ENCODE measurements at places on chromosomes 7 and 10.

GRCh38 chr7:55140941-55141278 is 122.1 kb downstream of the EGFR start:
- DNase-seq: no peak

GRCh38 chr10:5666008-5666840 is at the start of gene ASB13:
TSS of gene ASB13 (minus strand) at chr10:5666595. CDS start at chr10:5666551, 44 bp downstream.
- DNase-seq: peak; percentile 63

DNA sequence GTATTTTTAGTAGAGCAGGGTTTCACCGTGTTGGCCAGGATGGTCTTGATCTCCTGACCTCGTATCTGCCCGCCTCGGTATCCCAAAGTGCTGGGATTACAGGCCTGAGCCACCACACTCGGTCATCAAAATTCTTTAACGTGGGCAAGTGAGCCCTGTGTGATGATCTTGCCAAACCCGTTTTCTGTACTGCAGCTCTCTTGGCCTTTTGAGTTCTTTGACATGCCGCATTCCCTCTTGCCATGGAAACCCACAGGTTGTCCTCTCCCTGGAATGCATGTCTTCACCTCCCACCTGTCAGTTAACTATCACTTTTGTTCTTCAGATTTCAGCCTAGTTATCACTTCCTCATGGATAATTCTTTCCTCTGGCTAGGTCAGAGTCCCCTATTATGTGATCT is 5.0 kb downstream of the NUP205 start:
- no peak for DNase-seq

GRCh38 chr10:30977385-30977784 is 54.3 kb downstream of the ZNF438 start:
- DNase-seq: no peak

DNA sequence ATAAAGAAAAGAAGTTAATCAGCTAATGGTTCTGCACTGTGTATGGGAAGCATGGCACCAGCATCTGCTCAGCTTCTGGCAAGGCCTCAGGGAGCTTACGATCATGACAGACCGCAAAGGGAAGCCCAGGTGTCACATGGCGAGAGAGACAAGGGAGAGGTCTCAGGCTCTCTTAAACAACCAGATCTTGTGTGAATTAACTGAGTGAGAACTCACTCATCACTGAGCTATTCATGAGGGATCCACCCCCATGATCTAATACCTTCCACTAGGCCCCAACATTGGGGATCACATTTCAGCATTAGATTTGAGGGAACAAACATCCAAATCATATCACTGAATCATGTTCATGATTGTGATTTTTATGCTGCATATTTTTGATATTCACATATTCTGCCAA is 5.8 kb downstream of the USP54 start:
- no peak for DNase-seq

DNA sequence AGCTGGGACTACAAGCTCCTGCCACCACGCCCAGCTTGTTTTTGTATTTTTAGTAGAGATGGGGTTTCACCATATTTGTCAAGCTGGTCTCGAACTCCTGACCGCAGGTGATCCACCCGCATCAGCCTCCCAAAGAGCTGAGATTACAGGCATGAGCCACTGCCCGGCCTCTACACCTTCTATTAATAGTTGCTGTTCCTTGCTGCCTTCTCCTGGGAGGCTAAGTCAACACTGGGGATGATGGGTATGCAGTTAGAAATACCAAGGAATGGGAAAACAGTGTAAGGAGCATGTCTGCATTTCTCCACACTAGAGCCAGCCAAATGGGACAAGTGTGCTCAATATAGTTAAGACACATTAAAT is 97.3 kb upstream of the PDLIM1 start:
- no peak for DNase-seq

- DNase-seq: no peak
These were observed 62.4 kb upstream of the WAPL start for GRCh38 chr10:86583983-86584382.

GRCh38 chr10:23314835-23315239 is 29.8 kb downstream of the C10orf67 start:
- DNase-seq: no peak

GRCh38 chr7:139441961-139442360 is 41.5 kb downstream of the KLRG2 start:
- no peak for DNase-seq

DNA sequence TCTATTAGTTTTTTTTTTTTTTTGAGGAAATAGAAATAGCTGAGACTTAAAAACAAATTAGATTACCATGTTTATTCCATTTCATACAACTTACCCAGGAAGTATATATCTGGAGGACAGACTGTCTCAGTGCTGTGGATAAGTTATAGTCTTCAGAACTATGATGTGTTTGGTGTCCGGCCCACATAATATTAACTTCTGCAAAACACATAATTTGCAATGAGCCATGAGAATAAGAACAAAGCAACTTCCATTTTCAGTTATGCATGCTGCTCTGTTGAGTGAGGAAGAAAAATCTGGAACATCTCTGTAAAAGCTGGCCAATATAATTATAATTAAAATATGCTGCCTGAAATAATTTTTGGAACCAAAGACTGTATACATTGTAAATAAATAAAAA is 130.9 kb downstream of the AGMO start:
- no peak for DNase-seq

- no peak for DNase-seq
These were observed 32.1 kb upstream of the CALN1 start for GRCh38 chr7:72444026-72444776.

DNA sequence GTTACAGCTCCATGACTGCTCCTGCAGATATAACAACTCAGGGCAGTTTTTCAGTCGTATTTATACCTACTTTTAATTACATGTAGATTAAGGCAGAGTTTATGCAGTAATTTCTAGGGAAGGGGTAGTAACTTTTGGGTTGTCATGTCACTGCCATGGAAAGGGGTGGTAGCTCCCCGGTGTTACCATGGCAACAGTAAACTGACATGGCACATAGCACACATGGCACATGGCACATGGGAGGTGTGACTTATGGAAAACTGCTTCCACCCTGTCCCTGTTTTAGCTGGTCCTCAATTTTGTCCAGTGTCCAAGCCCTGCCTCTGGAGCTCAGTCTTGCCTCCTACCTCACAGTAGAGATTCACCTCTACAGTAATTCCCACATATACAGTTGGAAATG is 3.9 kb upstream of the TOMM7 start:
- DNase-seq: no peak

DNA sequence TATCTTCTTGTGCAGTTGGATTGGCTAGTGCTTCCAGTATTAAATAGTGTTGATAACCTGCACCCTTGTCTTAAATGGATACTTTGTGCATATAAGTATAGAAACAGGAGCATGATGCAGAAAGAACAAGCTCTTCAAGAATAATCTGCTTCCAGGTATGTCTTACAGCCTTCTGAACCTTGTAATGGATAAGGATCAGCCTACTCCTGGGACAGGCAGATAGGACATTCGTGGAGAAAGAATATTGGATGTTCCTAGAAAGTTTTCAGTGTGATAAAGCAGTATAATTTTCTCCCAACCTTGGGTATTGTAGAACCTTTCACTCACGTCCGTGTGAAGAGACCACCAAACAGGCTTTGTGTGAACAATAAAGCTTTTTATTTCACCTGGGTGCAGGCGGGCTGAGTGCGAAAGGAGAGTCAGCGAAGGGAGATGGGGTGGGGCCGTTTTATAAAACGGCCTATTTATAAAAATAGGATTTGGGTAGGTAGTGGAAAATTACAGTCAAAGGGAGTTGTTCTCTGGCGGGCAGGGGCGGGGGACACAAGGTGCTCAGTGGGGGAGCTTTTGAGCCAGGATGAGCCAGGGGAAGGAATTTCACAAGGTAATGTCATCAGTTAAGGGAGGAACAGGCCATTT is 27.2 kb downstream of the C1GALT1 start:
- no peak for DNase-seq

DNA sequence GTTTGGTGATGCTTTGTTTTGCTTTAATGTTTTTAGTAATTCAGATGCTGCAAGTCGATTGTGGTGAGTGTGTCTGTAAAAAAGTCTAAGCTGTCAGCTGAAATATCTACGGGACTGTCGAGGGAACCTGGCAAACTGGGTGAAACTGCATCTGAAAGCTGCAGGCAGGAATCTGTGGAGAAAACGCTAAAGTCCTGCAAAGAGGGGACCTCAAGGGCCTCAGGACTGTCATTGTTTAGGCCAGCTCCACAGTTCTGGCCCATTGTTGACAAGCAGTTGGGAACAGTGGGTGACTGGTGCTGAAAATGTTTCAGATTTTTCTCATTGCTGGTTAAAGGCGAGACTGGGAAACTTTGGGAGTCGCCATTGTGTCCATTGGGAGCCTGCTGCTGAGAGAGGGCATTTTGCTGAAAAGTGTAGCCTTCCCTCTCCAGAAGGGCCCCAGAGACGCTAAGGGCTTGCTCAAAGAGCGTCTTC is 1.8 kb downstream of the HOXA2 start:
- no peak for DNase-seq

DNA sequence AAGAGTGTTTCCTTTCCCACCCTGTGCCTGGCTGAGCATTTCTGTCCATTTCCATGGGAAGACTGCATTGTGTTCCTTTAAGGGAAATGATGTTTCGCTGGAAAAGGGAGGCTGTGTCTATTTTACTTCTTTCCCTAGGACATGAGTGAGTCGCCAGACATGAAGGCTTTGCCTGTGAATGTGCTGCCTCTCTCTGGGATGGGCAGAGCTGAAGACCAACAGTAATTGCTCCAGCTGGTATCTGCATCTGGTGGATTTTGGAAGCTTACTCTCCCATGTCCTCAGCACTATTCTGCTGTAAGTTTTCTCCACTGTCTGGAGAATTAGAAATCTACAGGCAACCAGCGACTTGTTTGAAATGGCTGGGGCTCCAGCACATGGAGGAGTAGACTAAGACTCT is 264.6 kb upstream of the BMPER start:
- DNase-seq: no peak

DNA sequence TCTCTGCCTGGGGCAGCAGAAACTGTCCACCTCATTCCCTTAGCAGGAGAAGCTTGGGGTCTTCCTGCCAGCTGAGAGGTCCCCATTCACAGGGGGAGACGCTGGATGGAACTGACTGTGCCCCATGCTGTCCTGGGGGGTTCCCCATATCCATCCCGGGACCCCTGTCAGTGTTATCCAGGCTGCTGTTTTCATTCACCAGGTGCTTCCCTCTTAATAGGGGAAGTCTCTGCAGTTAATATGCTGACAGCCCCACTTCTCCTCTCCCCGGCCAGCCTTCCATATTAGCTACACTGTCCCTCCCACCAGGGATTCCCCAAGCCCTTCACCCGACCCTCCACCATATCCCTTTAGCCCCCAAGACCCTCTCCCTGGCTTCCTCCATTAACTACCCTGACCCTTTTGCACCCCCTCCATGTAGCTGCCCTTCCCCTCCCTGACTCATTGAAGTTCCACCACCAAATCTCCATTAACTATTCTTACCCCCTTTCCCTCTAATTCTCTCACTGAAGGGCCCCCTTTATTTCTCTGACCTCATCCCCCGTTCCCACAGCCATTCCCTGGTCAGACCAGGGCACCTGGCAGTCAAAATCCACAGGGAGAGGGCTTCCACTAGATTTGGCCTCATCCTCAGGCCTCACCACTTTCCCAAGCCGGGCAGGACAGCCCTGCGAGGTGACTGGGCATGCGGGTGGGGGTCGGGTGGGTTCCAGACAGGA is 92.0 kb upstream of the PAX2 start:
- no peak for DNase-seq

DNA sequence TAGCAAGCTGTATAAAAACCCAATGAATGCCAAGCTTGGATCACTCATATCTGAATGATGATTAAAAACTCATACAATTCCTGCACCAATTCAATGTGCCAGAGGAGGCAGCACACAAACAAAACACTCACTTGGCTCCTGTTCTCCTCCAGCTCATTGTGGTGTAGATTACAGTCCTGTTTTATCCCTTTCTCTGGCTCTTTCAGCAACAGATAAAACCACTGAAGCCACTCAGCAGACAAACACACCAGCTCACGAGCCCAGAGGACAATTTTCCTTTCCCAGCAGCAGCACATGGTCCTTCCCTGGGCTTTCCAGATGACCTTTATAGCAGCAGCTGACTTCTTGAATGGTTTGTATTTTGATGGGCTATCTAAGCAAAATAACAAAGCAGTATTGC is 107.3 kb upstream of the STARD3NL start:
- peak; percentile 13 for DNase-seq

All from hippocampal formation (tissue), 2 donors.